Type B pancreatic cell (in vitro differentiated cells): ENCODE measurements at places on chromosomes 2 and 18.
A peak's percentile ranks its signal among the peaks of the same experiment; 100 is the strongest.

DNA sequence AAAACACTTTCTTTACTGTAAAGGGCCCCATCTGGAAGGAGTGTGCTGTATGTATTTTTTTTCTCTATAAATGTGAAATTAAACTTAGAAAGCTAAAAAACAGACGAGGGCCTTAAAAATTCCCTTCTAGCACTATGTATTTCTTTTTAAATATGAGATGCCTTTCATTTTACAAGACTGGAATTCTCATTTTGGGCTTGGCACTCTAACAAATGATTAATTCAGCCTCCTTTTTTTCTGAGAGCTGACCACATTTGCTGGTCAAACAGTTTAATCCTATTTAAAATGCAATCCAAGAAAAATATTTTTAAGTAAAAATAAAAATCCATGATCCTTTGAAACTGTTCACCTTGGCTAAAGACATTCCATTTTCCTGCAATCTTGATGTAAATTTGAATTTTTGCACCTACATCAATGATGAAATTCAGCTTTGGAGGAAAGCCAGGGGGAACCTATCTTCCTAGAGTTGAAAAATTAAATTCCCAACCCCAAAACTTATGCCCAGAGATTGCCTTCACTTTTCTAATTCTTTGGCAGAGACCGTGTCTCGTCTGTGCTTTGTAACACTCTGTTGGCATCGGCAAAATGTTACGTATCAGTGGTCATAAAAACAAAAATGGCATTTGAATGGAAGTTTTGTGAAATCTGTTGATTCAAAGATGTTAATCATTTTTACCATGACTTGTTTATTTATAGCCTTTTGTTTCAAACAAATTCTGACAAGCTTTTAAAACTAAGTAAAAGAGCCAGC lies 284.5 kb downstream of the ZNF521 start:
- H3K27ac ChIP-seq: no peak overlapping the region
- peaks cover 12% of the 10 kb centered on the region for H3K4me1 ChIP-seq
- peaks cover 7% of the 10 kb centered on the region for H3K36me3 ChIP-seq
- no peak overlapping the region for H3K4me3 ChIP-seq

GRCh38 chr2:160363961-160364360 lies 129.6 kb downstream of the RBMS1 start:
- peaks cover 23% of the 10 kb centered on the region for H3K36me3 ChIP-seq
- H3K27ac ChIP-seq: peak overlapping the region; percentile 54
- H3K4me1 ChIP-seq: peaks cover 33% of the 10 kb centered on the region
- no peak for DNase-seq
- no peaks in the 10 kb centered on the region for H3K27me3 ChIP-seq
- H3K4me3 ChIP-seq: no peak overlapping the region

- no peak overlapping the region for H3K27ac ChIP-seq
- no peaks in the 10 kb centered on the region for H3K27me3 ChIP-seq
- DNase-seq: no peak
Observed at GRCh38 chr18:8554354-8554753, 54.9 kb upstream of the RAB12 start.

DNA sequence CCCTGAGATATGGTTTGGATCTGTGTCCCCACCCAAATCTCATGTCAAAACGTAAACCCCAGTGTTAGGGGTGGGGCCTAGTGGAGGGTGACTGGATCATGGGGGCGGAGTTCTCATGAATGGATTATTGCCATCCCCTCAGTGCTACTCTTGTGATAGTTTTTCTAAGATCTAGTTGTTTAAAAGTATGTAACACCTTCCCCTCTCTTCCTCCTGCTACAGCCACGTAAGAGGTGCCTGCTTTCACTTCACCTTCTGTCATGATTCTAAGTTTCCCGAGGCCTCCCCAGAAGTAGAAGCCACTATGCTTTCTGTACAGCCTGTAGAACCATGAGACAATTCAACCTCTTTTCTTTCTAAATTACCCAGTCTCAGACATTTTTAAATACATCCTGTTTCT lies 16.9 kb downstream of the PUM2 start:
- no peaks in the 10 kb centered on the region for H3K27me3 ChIP-seq
- H3K4me1 ChIP-seq: peaks cover 39% of the 10 kb centered on the region
- H3K4me3 ChIP-seq: no peak overlapping the region
- no peak overlapping the region for H3K27ac ChIP-seq
- DNase-seq: no peak

GRCh38 chr18:37175727-37176620 lies 347.0 kb downstream of the KIAA1328 start:
- peak overlapping the region; percentile 45 for H3K4me3 ChIP-seq
- peaks cover 4% of the 10 kb centered on the region for H3K36me3 ChIP-seq
- DNase-seq: no peak
- H3K27me3 ChIP-seq: no peaks in the 10 kb centered on the region

DNA sequence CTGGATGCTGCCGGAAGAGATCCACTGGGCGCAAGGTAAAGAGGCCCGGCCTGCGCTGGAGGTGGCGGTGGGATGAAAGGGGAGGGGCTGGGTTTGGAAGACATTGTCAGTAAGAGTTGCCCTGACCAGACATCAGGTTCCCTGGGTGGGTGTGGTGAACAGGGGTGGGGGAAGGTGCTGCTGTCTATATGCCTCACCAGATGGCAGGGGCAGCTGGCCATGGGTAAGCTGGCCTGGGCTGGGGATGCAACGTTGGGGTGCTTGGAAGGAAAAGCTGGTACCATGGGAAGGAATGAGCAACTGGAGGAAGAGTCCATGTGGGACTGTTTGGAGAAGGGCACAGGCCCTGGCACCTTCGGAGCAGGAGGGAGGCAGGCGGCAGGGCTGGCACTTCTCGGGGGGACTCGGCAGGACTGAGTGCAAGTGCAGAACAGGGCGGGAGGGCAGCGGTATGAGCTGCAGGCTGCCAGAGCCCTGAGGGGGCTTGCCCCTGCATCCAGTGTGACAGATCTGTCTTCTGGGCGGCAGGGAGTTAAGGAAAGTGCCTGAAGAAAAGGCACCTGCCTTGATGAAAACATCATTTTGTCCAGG lies 146.4 kb downstream of the DYSF start:
- peaks cover 17% of the 10 kb centered on the region for H3K27me3 ChIP-seq
- H3K27ac ChIP-seq: no peak overlapping the region
- peaks cover under 1% of the 10 kb centered on the region for H3K36me3 ChIP-seq
- peaks cover 12% of the 10 kb centered on the region for H3K4me1 ChIP-seq
- H3K4me3 ChIP-seq: no peak overlapping the region

GRCh38 chr2:238285653-238286082 lies 2.7 kb downstream of the PER2 start:
- peaks cover 4% of the 10 kb centered on the region for H3K36me3 ChIP-seq
- H3K27me3 ChIP-seq: no peaks in the 10 kb centered on the region
- peaks cover 52% of the 10 kb centered on the region for H3K4me1 ChIP-seq
- no peak for DNase-seq
- H3K4me3 ChIP-seq: peak overlapping the region; percentile 87

DNA sequence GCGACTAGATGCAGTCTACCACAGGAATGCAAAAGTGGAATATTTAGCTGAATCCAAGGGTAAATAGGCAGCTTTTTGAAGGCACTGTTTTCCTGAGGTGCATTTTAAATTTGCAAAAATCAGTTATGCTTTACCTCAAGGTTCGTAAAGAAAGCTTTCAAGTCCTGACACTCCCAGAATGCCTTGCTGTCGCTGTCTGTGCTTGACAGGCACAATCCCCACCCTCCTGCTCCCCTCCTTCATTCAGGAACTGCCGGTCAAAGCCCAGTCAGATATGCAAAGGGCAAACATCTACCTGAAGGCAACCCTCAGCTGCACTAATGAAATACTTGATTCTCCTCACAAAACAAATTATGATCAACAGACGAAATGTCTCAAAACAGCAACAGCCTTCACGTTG lies 97.4 kb upstream of the DDX18 start:
- H3K4me3 ChIP-seq: no peak overlapping the region
- no peaks in the 10 kb centered on the region for H3K4me1 ChIP-seq
- no peaks in the 10 kb centered on the region for H3K36me3 ChIP-seq
- peaks cover 3% of the 10 kb centered on the region for H3K27me3 ChIP-seq

GRCh38 chr2:24903161-24904103 lies 16.6 kb downstream of the ADCY3 start:
- DNase-seq: no peak
- H3K4me3 ChIP-seq: no peak overlapping the region
- no peak overlapping the region for H3K27ac ChIP-seq
- no peaks in the 10 kb centered on the region for H3K4me1 ChIP-seq
- H3K27me3 ChIP-seq: no peaks in the 10 kb centered on the region

GRCh38 chr2:241855245-241855887 lies 3.3 kb downstream of the PDCD1 start:
- no peak overlapping the region for H3K4me3 ChIP-seq
- H3K27ac ChIP-seq: no peak overlapping the region
- no peak for DNase-seq

GRCh38 chr18:2002151-2002550 lies 569.2 kb downstream of the METTL4 start:
- no peak for DNase-seq
- H3K27ac ChIP-seq: peak overlapping the region; percentile 28
- H3K36me3 ChIP-seq: no peaks in the 10 kb centered on the region
- H3K4me3 ChIP-seq: no peak overlapping the region
- no peaks in the 10 kb centered on the region for H3K27me3 ChIP-seq

- peaks cover 5% of the 10 kb centered on the region for H3K4me1 ChIP-seq
- no peak overlapping the region for H3K27ac ChIP-seq
- H3K36me3 ChIP-seq: peaks cover 5% of the 10 kb centered on the region
- no peak overlapping the region for H3K4me3 ChIP-seq
- H3K27me3 ChIP-seq: no peaks in the 10 kb centered on the region
- DNase-seq: no peak
Observed at GRCh38 chr2:223970343-223971128, 13.3 kb downstream of the MRPL44 start.

GRCh38 chr2:196399096-196399495 lies 227.7 kb upstream of the STK17B start:
- no peak overlapping the region for H3K4me3 ChIP-seq
- H3K4me1 ChIP-seq: peaks cover 9% of the 10 kb centered on the region
- no peak for DNase-seq
- H3K27ac ChIP-seq: no peak overlapping the region
- no peaks in the 10 kb centered on the region for H3K36me3 ChIP-seq

- no peak overlapping the region for H3K27ac ChIP-seq
- no peaks in the 10 kb centered on the region for H3K36me3 ChIP-seq
- H3K4me1 ChIP-seq: peaks cover 7% of the 10 kb centered on the region
- no peak overlapping the region for H3K4me3 ChIP-seq
- no peak for DNase-seq
- no peaks in the 10 kb centered on the region for H3K27me3 ChIP-seq
Observed at GRCh38 chr2:45928946-45929345, 277.5 kb downstream of the PRKCE start.

DNA sequence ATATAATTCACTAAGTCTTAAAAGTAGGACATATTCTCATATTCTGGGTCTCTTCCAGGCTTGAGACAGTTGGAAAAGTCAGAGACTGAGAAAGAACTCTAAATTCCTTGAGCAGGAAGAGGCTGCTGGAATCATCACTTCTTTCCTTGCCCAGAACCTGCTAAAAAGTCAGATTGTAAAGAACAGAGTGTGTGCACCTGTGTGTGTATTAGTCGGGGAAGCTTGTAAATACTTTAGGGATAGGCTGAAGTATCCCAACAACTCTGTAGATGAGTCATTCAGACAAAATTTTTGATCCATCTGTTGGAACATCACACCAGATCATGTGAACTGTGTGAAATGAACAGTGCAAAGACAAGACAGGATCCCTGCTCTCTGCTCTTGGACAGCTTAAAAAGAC lies 16.1 kb downstream of the GAREM1 start:
- H3K27me3 ChIP-seq: no peaks in the 10 kb centered on the region
- no peak for DNase-seq
- peaks cover 23% of the 10 kb centered on the region for H3K4me1 ChIP-seq
- no peak overlapping the region for H3K27ac ChIP-seq
- no peak overlapping the region for H3K4me3 ChIP-seq

GRCh38 chr2:235216901-235217300 lies 265.1 kb downstream of the SH3BP4 start:
- H3K4me1 ChIP-seq: peaks cover 3% of the 10 kb centered on the region
- no peak for DNase-seq
- H3K27ac ChIP-seq: no peak overlapping the region
- H3K36me3 ChIP-seq: no peaks in the 10 kb centered on the region

- H3K4me1 ChIP-seq: peaks cover 38% of the 10 kb centered on the region
- H3K27ac ChIP-seq: no peak overlapping the region
- H3K4me3 ChIP-seq: no peak overlapping the region
- peaks cover 4% of the 10 kb centered on the region for H3K36me3 ChIP-seq
Observed at GRCh38 chr2:120922571-120923332, 187.1 kb downstream of the GLI2 start.

GRCh38 chr2:135349941-135350340 lies 181.1 kb downstream of the ZRANB3 start:
- no peak for DNase-seq
- H3K4me3 ChIP-seq: no peak overlapping the region
- H3K36me3 ChIP-seq: peaks cover 12% of the 10 kb centered on the region
- no peaks in the 10 kb centered on the region for H3K27me3 ChIP-seq

GRCh38 chr2:231597014-231597611 lies 4.4 kb downstream of the TEX44 start:
- no peaks in the 10 kb centered on the region for H3K36me3 ChIP-seq
- no peaks in the 10 kb centered on the region for H3K27me3 ChIP-seq
- DNase-seq: no peak
- H3K4me1 ChIP-seq: peaks cover 10% of the 10 kb centered on the region

DNA sequence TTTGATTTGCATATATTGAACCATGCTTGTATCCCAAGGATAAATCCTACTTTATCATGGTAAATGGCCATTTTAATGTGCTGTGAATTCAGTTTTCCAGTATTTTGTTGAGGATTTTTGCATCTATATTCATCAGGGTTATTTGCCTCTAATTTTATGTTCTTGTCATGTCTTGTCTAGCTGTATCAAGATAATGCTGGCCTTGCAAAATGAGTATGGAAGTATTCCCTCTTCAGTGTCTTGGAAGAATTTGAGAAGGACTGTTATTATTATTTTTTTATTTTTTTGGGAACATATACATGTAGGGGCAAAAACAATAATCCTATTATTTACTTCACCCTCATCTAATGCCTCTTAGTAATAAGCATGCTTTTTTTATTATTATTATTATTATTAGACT lies 398.0 kb upstream of the KCNH7 start:
- H3K27me3 ChIP-seq: no peaks in the 10 kb centered on the region
- no peaks in the 10 kb centered on the region for H3K36me3 ChIP-seq
- H3K4me1 ChIP-seq: no peaks in the 10 kb centered on the region
- no peak for DNase-seq

DNA sequence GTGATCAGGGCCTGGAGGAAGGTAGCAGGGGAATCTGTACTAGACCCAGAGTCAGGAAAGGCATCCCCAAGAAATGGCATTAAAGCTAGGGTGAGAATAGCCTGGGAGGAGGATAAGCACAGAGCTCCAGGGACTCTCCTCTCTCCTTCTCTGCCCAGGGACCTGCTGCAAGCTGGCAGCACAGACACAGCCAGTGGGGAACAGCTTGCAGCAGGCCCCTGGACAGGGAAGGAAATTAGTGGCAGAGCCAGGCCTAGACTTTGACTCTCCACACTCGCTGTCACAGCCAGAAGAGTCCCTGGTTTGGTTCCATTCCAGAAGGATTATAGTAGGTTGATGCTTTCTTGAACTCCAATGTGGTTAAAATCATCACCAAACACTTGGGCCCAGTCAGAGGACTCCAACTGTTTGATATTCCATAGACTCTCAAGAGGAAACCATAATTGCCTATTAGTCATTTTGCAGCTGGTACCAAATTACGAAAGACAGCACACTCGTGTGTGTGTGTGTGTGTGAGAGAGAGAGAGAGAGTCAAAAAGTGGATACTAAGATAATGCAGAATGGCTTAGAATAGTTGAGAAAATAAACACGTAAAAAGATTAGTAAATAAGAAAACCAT lies 95.5 kb upstream of the ATP8B1 start:
- peaks cover 3% of the 10 kb centered on the region for H3K27me3 ChIP-seq
- H3K4me3 ChIP-seq: no peak overlapping the region
- H3K27ac ChIP-seq: no peak overlapping the region
- H3K4me1 ChIP-seq: no peaks in the 10 kb centered on the region
- no peak for DNase-seq
- H3K36me3 ChIP-seq: no peaks in the 10 kb centered on the region

GRCh38 chr2:214169736-214170135 lies 241.1 kb upstream of the VWC2L start:
- H3K36me3 ChIP-seq: no peaks in the 10 kb centered on the region
- H3K27me3 ChIP-seq: no peaks in the 10 kb centered on the region
- H3K27ac ChIP-seq: no peak overlapping the region
- H3K4me1 ChIP-seq: no peaks in the 10 kb centered on the region
